LHCN-M2 (cell line): ENCODE measurements at places on chromosomes 1 and 21.

DNA sequence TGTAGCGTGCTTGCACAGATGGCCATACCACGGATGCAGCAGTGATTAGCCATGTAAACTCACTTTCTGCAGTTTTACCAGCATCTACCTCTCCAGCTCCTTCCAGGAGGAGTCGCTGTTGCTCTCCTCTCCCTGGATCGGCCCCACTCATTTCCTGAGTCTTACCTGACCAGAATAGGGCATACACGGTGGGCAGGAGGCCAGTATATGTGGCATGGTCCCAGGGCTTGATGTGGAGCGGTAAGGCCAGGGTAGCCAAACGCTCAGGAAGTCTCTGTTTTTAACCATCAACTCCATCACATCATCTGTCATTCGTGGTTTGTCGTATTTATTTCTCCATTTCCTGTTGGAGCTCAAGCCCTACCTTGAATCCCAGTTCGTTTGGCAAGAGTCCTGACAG is 163.4 kb upstream of the USP24 start:
- DNase-seq, result peak; percentile 37

- DNase-seq, result no peak
Measured at GRCh38 chr1:43067233-43067745, 104.8 kb downstream of the EBNA1BP2 start.

GRCh38 chr1:248714248-248714647 is 11.7 kb upstream of the OR14I1 start:
- DNase-seq, result peak; percentile 8

GRCh38 chr1:235073968-235074522 is 54.6 kb downstream of the TOMM20 start:
- DNase-seq, result no peak

DNA sequence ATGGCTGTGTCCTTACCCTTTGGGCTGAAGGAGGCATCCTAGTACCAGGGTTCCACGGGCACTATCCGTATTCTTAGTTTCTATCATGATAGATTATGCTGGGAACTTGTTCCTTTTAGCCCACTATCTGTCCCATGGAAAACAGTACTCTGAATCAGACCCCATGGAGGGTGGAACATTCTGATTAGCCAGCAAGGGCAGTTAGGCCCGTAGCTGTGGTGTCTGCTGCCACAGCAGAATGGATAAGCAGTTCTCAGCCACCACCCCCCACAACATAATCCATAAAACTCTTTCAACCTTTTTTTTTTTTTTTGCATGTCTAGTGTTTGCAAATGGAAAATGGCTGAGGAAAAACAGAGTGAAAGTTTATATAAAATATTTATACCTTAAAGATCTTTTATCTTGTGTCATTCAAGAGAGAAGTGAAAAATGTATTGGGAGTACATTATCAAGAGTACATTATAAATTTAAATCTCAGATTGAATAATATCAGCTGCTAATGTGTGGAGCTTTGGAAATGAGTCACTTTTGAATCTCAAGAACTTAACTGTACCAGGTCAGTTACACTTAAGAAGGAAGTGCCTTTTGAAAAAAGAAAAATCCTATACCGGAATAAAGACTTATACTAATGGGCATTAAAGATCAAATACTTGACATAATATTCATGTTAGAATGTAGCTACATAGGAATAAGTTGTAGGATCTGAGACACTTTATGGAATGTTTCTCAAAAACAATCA is 80.3 kb downstream of the NFIA start:
- no peak for DNase-seq

GRCh38 chr1:33117440-33118085 is 36.6 kb downstream of the AZIN2 start:
- no peak for DNase-seq

DNA sequence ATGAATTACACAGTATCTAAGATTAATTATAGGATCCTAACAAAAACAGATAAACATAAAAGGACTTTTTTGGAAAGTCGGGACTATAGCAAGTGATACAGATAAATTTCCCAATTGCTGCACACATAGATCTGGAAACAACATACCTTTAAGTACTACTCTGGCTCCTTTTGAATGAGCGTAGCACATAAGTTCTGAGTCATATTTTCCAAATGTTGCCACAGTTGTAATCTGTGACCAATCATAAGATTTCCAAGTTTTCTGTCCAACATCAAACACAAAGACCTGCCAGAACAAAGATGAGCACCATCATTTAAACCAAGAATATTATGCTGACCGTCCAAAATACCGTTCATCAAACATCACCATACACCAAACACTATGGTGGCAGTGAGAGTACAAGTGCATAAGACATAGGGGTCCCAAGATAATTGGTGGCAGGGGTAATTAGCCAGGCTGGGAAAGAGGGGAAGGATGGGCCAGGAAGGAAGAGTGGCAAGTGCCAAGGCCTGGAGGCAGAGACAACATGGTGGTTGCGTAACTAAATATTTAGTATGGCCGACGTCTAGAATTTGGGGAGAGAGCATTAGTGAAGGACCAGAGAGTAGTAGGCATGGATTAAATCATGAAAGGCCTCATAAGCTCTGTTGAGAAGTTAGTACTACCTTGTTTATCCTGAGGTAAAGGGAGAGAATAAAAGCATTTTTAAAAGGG is 3.6 kb downstream of the CTBS start:
- DNase-seq, result peak; percentile 22

DNA sequence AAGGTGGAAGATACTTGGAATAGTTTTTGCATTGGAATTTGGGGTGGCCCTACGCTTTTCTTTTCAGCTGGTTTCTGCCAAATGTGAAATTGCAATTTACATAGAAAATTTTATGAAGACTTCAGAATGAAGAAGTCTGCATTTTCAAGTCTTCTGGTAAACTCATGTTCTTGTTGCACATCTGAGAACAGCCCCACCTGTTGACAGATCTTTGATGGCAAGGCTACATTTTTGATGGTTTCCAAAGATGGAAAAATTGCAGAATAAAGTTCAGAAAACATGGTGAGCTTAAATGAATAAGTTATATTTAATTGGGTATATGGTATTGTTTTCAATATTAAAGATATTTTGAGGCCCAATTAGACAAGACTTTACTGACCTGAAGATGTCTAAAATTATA is 25.4 kb downstream of the OLFM3 start:
- no peak for DNase-seq

DNA sequence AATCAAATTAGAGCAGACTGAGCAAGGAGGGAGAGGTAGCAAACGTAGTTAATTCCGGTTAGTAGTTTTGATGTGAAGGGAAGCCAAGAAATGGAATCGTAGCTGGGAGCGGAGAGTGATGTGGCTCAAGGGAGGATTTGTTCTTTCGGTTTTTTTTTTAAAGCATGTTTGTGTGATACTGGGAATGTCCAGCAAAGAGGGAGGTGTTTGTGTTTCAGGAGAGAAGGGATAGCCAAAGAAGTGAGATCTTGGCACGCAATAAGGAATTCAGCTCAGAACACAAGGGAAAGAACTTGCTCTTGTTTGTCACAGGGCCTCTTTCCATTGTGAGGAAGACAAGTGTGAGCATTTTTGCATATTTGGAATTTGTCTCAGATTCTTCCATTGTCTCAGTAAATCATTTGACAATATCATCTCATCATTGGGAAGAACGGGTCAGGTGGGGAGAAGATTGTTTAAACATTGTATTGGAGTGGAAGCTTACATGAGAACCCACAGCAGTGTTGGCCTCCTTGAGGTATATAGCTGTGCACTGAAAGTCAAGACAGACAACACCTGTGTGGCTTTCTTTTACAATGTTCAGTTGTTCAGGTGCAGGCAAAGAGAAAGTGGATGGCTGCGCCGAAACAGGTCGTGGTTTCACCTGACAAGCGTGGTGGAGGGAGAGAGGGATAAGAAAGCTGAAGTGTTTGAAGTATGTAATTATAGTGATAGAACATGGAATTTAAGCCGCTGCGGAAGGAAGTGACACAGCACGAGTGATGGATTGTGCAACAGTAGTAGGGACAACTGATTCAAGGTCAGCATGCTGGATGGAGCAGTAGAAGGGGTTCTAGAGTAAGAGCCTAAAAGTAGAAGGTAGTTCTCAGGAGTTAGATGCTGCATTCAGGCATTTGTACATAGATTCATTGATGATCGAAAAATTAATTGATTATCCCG is 25.4 kb downstream of the FMN2 start:
- no peak for DNase-seq

DNA sequence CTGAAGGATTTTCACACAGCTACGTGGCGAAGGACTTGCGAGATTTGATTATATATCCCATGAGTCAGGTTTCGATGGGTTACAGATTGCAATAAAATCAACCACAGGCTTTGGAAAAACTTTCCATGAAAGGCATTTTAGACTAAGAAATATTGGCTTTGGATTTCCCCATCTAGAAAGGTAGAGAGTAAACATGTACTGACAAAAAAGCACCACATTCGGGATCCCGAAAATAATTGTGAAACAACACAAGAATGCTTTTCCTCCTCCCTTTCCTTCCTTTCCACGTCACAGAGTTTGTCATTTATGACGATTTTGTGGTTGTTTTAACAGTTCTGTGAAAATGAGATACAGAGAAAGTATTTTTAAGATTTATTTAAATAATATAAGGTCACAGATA is 38.5 kb downstream of the TGFB2 start:
- DNase-seq, result no peak

- DNase-seq, result no peak
Measured at GRCh38 chr1:185644531-185644930, 89.7 kb upstream of the HMCN1 start.

- no peak for DNase-seq
Measured at GRCh38 chr1:154786804-154787570, 83.1 kb downstream of the KCNN3 start.

DNA sequence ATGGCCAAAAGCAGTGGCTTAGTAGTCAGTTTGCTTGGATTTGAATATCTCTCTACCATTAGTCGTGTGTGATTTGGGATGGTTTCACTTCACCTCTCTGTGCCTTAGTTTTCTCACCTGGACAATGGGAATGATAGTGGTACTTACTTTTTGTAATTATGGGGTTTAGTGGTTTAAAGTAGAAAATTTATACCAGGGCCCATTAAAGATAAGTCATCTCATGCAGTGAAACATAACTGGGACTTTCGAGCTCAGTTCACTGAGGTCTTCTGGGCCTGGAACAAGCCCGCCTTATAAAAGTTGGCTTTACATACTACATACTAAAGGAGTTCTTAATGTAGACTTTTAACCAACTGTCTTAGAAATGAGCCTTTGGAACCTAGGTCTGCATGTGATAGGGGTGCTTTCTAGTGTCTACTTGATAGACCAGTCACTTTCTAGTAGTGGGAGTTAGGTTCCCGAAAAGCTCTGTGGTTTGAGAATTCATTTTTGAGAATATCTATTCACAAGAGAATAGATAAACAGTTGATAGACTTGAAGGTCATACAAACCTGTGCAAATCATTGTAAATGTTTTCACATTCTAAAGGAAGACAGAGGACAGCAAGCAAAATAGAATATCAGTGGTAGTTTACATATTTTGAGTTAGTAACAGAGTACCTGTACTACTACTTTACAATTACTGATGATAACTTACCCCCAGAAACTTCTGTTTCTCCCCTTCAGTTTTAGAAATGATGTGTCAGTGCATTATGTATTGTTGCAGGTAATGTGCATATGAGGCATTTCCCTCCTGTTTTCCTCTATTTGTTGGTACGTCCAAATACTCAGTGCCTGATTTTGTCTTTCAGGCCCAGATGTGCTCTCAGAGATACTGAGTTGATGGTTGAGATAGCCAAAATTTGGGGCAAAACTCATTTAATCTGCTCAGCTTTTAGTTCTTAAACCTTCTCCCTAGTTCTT is 48.0 kb downstream of the DYRK1A start:
- no peak for DNase-seq

DNA sequence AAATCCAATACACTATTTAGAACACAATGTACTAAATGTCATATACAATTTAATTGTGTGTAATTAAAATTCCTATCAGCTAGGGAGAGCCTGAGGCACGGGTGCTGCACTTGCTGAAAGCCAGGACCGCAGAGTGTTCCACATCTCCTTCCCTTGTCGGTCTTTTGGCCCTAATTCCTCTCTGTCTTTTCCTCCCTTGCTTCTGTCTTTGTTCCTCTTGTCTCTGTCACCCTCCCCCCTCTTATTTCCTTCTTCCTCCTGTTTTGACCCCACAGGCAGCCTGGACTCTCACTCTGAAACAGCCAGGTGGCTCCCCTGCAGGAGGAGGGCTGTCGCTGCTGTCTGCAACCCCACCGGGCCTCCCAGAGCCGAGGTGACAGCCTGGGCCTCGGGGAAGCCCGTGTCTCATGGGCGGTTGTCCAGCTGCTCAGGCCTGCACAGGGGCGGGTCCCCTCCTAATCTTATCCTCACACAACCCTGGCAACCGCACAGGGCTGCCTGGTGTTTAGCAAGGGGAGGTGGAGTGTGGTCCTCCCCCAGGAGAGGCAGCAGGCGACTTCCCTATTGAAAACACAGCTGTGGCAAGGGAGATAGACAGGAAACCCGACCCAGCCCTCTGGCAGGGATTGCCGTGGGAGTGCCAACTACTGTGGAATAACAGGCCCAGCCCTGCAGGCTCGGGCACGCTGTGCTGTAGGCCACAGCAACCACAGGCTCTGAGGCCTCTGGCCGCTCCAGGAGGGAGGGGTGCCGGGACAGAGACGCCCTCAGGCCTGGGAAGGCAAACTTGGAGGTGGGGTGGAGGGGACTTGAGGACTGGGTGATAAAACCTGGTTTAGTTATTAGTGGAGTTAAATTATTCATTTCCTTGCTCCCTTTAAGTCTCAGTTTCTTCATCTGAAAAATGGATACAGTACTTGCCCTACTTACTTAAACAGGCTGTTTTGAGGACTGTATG is 68.8 kb upstream of the WDR26 start:
- peak; percentile 96 for DNase-seq

DNA sequence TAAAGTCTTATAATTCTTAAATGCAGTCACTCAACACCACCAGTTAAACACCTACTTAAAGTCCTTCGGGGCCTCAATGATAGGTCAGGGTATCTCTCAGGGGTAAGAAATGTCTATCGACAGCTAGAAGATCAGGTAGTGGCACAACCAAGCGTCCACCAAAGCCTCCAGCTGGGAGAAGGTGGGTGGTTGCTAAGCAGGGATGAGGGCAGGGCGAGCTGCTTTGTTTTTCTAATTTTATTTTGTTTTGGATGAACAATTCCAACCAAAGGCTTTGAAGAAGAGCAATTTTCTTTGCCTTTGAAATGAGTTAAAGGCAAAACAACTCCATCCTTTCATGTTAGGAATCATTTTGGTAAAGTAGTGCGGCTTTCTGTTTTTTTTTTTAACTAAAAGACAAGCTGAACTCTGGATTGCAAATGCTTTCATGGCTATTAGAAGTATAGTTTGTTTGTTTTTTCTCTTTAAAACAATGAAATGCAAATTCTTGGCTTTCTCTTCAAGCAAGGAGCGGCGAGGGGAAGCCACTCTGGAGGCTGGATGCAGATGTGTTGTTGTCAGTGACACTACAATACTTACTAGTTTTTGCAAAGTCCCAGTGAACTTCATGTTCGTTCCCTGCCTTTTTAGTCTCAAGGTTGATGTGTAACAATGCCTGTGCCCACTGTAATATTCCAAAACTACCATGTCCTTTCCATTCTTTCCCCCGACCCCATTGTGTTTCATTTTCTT is 106.0 kb downstream of the MRPS6 start:
- DNase-seq, result no peak

- DNase-seq, result peak; percentile 93
Measured at GRCh38 chr1:206430031-206430983, 40.0 kb upstream of the IKBKE start.
